GM10248 (cell line): ENCODE measurements at places on chromosomes 12 and 14.

- DNase-seq = no peak
Measured at GRCh38 chr12:104212516-104212915, 3.1 kb upstream of the TXNRD1 start.

DNA sequence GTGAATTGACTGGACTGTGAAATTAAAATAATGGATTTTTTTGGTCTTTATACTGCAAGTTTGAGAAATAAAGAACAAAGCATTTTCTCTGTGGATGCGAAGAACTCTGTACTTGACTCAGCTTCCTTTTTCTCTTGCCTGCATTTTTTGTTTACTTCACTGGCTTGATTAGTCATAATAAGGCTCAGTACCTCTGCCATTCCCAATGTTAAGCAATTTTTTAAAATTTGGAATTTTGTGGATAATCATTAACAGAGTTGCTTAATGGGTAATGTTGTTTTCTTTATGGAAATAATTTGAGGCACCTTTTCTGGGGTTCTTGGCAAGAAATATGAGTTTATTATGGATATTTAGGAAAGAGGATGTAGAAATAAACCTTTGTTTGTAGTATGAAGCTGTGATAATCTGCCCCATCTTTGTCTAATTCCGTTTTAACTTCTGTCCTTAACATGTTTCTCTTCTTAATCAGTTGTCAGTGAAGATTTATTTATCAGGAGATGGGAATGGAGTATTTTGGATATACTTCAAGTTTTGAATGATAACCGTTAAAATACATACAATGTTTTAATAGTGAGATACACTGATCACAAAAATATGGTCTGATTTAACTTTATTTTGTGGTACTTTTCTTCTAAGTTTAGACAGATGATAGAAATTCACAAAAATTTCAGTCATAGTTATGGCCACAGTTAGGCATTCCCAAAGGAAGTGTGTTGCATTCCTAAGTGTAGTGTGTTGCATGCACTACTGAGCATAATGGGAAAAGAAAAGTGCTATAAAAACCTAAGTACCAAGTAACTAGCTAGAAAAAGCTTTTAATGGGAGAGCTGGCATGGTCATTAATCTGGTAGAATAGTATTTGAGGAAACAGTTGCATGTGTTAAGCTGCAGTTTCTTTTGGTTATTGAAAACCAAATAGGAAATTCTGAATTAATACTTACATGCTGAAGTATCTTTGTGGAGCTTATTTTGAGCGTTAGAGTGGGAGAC is 27.7 kb downstream of the WNK1 start:
- DNase-seq = no peak

GRCh38 chr14:32472512-32473463 is 143.7 kb downstream of the AKAP6 start:
- DNase-seq = no peak

DNA sequence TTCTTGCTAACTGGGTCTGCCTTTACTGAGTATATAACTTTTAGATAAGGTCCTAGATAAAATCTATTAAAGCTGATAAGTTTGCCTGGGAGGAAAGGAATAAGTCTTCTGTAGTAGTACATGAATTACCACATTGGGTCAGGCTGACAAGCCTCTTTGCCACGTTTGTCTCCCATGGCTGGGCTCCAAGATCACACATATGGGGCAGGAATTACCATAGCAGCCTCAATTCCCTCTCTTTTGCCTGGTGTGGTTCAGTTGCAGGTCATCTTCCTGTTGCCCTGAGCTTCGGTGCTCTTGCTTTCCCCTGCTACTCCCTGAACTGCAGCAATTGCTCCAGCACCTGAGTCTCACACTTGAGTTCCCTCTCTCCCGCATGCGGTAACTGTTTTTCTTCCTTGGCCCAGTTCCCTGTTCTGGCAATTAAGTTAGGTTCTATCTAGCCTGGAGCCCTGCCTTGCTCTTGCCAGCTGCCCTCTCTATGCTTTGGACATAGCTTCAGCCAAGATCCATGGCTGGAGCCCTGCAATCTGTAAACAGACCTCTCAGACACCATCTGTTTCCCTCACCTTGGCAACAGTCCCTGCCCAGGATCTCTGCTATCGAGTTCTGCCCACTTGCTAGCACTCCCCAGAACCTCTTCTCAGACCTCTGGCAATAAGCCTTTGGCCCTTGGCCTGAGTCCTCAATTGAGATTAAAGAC is 5.8 kb upstream of the GLT8D2 start:
- DNase-seq = no peak
